ENCODE measurements at places on chromosomes 2 and 18.

- no peak for DNase-seq
Observed at GRCh38 chr2:20132990-20133535, 81.6 kb upstream of the LAPTM4A start.

DNA sequence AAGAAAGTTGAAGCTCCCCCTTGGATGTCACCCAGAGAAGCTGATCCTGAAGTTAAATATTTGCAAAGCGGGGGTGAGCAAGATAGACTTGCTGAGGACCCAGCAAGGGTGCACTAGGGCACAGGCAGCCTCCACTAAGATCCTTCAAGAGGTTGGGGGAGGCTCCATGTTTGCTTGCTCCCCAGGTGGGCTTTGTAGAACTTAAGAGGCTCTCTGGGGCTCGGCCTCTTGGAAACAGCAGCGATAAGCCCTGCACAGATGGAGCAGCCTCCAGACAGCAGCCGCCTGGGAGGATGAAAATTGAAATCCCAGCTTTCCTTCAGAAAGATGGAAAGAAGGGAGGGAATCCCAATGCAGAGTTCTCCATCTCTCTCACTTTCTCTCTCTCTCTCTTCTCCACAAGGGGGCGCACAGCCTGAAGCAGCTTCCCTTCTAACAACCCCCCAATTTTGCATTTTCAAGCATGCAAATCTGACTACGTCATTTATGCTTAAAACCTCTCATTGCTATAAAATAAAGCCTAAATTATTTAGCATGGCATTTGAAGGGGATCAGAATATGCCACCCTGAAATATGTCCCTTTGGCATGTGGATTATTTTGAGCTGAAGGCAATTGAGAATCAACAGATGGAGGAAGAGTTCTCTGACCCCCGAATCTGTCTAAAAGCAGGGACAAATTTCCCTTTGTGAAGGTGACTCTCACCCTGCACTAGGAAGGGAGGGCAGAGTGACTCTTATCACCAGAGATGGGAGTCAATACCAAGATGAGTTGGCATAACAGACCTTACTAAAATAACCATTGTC is 185.7 kb upstream of the KLHL29 start:
- peak; percentile 46 for DNase-seq

- peak; percentile 5 for DNase-seq
Observed at GRCh38 chr2:102317715-102318114, 6.4 kb downstream of the IL1RL1 start.

DNA sequence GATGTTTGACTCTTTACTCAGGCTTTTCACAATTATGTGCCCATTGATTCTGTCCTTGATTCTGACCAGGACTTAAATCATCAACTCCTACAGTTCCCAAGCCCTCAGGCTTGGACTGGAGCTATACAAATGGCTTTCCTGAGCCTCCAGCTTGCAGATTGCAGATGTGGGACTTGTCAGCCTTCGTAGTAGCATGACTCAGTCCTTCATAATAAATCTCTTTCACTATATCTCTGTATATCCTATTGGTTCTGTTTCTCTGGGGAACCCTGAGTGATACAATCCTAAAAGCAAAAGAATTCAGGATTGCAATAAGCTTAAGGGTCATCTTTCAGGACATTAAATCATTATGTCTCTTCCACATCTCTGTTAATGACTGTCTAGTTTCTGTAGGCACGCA is 356.6 kb downstream of the RIT2 start:
- no peak for DNase-seq

GRCh38 chr2:189608795-189609422 is 28.3 kb upstream of the SLC40A1 start:
- DNase-seq, result no peak

DNA sequence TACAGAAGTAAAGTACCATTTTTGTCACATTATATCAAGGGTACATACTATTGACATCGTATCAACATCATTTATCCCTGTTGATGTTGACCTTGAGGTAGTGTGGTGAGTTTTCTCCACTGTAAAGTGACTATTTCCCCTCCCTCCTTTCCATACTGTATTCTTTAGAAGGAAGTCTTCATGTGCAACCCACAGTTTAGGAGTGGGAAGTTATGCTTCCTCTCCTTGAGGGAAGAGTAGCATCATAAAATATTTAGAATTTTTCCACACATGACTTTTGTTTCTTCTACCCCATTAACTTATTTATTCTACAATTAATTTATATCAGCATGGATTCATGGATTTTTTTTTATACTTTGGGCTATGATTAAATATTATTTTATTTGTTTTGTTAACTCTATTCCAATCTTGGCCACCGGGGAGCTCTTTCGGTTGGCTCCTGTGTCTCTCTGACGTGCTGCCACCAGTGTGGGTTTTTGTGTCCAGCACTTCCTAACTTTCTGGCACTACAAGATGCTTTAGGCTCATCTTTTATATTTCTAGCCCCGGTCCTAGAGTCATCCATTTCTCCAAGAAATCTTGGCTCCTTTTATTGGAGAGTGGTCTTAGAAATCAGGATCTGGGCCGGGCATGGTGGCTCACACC is 19.0 kb downstream of the AQP12B start:
- DNase-seq, result no peak

DNA sequence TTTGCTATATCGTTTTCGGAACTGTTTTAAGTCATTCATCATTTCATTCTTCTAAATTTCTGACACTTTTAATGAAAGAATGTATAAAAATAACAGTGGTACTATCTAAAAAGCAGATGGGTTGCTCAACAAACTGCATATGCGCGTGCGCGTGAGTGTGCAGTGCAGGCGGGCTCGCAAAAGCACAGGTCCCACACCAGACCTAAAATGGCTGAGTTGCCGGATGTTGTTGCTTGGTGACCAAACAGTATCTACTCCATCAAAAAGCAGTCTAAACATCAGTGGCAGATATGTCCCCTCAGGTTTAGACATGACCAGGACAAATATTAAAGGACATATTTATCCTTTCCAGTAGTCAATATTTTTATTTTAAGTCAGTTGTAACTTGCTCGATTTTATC is 5.1 kb downstream of the NOL4 start:
- DNase-seq, result peak; percentile 5

DNA sequence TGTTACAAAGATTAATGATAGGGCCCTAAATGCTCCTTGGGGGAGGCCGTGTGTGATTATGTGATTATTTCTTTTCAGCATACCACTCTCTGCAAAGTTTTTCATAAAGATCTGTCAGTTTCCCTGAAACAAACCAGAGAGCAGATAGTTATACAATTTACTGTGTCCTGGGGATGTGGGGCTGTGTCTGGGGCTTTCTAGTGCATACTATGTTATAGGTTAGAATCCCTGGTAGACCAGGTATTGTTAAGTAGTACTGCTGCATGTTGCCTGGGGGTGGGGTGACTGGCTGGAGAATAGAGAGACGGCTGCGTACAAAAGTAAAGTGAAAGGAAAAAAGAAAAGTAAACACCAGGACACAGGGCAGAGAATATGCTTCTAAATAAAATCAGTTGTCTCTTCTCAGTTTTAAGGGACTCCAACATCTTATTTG is 3.3 kb upstream of the CCBE1 start:
- no peak for DNase-seq

DNA sequence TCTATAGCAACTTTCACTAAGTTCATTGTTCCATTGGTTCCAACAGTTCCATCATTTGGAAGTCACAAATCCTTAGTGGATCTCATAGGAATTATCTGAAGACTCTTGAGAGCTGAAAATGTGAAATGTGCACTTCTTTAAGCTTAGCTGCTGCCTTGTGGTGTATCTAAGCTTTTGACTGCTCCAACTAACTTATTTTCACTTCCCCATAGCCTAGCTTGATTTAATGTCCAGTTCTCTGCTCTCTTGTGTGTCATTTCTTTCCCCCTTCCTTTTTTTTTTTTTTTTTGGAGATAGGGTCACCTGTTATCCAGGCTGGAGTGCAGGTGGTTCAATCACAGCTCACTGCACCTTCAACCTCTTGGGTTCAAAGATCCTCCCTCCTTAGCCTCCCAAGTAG is 34.9 kb upstream of the CD302 start:
- no peak for DNase-seq

- DNase-seq, result no peak
Observed at GRCh38 chr2:240972201-240972600, 26.2 kb upstream of the SNED1 start.

- no peak for DNase-seq
Observed at GRCh38 chr18:13480571-13481255, 245.6 kb downstream of the FAM210A start.

DNA sequence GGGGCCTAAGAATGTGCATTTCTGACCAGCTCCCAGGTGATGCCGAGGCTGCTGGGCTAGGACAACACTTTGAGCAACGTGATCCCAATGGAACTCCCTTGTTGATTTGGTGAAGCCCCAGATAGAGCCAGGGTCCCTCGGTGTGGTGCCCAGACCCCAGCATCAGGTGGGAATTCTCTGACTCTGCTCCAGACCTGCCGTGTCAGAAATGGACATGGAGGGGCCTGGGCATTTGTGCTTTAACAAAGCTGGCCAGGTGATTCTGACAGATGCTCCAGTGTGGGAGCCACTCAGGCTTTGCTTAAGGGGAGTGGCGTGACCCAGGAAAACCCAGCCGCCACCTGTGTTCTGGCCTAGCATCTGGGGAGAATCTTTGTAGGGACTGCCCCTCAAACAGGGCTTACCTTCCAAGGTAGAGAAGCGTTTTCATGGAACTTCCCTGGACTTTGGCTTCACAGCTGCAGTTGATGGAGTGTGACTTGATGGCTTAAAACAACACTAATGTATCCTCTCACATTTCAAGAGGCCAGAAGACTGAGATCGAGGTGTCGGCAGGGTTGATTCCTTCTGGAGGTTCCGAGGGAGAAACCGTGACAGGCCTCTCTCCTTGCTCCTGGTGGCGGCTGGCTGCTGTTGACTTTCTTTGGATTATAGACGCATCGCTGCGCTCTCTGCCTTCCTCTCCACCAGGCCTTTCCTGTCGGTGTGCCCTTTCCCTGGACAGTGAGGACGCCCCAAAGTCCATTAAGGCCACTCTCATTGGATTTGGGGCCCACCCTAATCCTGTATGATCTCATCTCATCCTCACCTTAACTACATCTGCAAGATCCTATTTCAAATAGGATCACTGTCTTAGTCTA is 57.0 kb upstream of the HDAC4 start:
- DNase-seq, result no peak

DNA sequence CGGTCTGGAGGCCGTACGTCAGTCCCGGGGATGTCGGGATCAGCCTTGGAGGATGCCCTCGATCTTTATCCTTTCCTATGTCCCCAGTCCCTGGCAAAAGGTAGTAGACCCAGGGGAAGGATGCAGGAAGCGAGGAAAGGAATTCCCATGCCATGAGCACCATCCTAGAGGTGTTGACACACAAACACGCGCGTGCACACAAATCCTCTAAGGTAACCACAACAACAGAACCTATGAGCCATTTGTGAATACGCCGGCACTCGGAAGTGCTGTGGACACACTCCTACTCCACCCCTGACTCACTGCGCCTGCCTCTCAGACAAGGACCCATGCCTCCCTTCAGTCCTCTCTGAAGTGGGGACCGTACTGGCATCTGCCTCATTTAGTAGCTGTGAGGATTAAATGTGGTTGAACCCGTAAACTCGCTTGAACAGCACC is 11.3 kb upstream of the MLPH start:
- no peak for DNase-seq

DNA sequence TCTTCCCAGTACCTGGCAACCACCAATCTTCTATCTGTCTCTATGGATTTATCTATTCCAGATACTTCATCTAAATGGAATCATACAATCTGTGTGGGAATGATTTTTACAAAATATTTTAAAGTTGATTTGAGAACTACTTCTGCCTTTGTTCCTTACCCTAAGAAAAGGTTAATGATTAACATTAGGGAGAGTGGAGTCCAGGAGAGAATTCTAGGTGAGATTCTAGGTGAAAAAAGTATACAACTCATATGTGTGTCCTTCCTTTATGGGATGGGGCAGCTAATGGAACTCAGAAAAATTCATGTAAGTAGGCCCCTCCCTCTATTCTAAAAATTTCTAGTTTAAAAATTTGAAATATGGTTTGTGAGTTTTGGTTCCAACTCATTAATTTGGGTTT is 35.9 kb upstream of the WDSUB1 start:
- DNase-seq, result no peak

GRCh38 chr18:63140038-63140450 is 179.5 kb downstream of the BCL2 start:
- no peak for DNase-seq

- DNase-seq, result peak; percentile 64
Observed at GRCh38 chr2:174342686-174343342, 8.1 kb downstream of the SP9 start.

DNA sequence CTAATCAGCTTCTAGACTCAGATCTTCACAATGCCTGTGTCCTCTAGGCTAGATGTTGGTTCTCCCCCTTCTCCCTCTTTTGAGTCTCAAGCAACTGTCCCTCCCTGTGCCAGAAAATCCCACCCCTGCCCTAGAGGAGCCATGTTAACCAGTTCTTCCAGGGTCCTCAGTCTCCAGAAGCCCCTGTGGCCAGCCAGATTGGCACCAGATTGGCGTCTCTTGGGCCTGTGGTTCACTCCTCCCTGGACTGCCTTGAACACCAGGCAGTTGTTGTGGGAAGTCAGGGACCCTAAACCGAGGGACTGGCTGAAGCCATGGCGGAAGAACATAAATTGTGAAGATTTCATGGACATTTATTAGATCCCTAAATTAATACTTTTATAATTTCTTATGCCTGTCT is 36.6 kb downstream of the CYP26B1 start:
- no peak for DNase-seq

GRCh38 chr2:109607766-109608165 is 6.0 kb downstream of the SEPTIN10 start:
- DNase-seq, result no peak

DNA sequence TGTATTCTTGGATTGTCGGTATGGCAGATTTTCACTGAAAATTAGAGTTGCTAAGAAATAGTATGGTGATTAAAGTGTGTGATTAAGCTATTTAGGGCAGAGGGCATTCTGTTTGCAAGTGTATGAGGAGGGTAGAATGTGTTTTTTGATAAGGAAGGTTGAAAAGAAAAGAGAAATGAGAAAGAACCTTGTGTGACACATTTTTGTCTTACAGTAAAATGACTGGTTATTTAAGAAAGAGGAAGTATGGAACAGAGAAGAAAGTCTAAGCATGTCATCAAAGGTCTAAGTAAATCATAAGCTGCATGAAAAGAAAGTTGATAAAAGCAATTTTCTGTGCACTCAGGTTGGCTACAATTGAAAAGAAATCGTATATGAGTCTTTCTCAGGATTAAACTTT is 5.2 kb upstream of the RSAD2 start:
- DNase-seq, result no peak

Data from neural progenitor cell (in vitro differentiated cells).